ENCODE measurements at places on chromosomes 4 and X. TPM values are rescaled to one million over a fixed set of nuclear protein-coding genes. Genes with fewer than 3 reads are reported as not detected.

GRCh38 chr4:169151671-169152070 lies 119.1 kb downstream of the SH3RF1 start:
- peaks cover 7% of the 10 kb centered on the region for H3K27me3 ChIP-seq
- no peak for DNase-seq
- no peak overlapping the region for H3K27ac ChIP-seq
- no peaks in the 10 kb centered on the region for H3K36me3 ChIP-seq
- no peak overlapping the region for H3K4me3 ChIP-seq

GRCh38 chrX:119686087-119686691 lies 6.8 kb downstream of the SEPTIN6 start:
- H3K4me3 ChIP-seq: peak overlapping the region; percentile 88
- H3K4me1 ChIP-seq: peaks cover 44% of the 10 kb centered on the region
- DNase-seq: no peak
- H3K36me3 ChIP-seq: peaks cover 5% of the 10 kb centered on the region

DNA sequence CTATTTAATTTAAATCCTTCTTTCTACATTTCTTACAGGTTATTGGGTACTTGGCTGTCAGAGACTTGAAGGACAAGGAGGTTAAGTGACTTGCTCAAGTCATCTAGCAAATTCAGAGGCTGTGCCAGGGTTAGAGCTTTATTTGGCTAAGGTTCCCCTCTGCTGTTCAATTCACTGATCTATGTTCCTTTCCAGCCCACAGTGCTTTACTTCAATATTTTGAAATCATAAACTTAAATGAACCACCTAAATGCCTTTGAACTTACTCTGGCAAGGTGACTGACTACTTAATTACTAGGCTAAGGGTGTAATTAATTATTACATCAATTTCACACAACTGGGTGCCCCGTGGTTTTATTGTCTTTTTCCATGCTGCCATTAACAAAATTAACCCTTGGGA lies 288.7 kb downstream of the CAMK2D start:
- H3K4me3 ChIP-seq: no peak overlapping the region
- H3K4me1 ChIP-seq: peaks cover 56% of the 10 kb centered on the region
- H3K36me3 ChIP-seq: peaks cover 35% of the 10 kb centered on the region

GRCh38 chrX:19578956-19579355 lies 63.6 kb upstream of the MAP3K15 start:
- H3K27ac ChIP-seq: no peak overlapping the region
- no peak for DNase-seq
- no peaks in the 10 kb centered on the region for H3K27me3 ChIP-seq
- peaks cover 13% of the 10 kb centered on the region for H3K36me3 ChIP-seq
- no peak overlapping the region for H3K4me3 ChIP-seq

Gene AADAT
- total RNA-seq: not detected

Gene AKAP4
- not detected for total RNA-seq

Gene HMX1
- not detected for total RNA-seq

Gene FAM149A
- total RNA-seq: 0.46 TPM
